ENCODE measurements at places on chromosomes 13 and 19.

DNA sequence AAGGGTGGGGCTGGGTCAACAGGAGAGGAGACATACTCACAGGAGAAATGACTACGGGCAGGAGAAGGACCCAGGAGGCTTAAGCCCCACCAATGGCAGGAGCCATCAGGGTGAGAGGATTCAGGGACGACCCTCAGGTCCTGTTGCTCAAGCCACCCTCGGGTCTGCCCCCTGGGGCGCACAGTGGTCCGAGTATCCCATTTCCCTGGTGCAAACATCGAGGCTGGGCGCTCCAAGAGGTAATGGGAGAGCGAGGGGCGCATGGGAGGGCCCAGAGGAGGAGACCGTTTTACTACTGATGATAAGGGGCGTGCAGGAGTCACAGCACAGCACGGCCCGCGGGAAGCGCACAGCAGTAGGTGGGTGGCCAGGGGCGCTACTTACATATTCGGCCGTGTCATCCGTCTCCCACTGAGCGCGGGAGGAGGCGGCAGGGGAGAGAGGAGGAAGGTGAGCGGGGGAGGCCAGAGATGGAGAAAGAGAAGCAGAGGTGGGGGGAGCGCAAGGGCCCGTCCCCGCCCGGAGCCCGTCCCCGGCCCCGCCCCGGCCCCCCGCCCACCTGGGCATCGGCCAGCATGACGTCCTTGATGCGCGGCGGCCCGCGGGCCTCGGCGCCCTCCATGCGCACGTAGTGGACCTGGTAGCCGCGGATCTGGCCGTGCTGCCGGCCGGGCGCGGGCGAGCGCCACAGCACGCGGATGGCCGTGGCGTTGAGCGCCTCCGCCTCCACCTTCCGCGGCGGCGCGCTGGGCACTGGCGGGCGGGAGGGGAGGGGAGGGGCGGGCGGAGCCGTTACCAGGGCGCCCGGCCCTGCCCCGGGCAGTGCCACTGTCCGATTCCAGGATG is 111.5 kb downstream of the PTPRS start:
- no peak for DNase-seq

- no peak for DNase-seq
These were observed 34.6 kb upstream of the KATNAL1 start for GRCh38 chr13:30341815-30342570.

- DNase-seq: no peak
These were observed 12.6 kb upstream of the GARRE1 start for GRCh38 chr19:34241513-34242337.

DNA sequence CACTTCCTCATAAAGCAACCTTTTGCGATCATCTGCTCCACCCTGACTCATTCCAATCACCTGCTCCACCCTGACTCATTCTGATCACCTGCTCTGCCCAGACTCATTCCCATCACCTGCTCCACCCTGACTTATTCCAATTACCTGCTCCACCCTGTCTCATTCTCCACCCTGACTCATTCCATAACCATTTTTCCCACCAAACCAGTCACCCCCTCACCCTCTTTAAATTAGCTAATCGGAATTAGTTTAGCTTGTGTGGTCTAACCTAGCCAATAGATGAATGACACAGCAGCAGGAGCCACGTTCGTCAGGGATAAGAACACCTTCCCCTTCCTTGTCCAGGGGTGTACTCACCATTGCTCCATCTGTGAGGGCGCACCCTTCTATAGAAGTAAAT is 134.0 kb downstream of the COG6 start:
- DNase-seq: no peak

DNA sequence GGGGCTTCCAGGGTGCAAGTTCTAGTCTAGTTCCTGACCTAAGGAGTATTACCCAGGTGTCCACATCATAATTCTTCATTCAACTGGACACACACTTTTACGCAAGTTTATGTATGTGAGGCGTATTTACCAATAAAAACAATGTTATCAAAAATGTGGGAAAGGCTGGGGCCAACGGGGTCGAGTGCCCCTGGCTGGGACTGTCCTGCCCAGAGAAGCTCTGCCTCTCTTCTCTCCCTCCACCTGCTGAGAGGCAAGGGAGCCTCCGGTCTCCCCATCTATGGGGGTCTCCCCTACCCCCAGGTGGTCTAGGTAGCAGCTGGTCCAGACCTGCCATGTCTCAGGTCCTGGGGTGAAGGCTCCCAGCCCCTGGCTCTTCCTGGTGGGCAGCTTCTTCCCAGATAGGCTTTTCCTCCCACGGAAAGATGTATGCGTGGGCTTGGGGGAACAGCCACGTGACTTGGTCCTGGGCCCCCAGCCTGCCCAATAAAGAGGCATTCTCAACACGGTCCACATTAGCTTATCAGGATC is 132.4 kb downstream of the USP12 start:
- no peak for DNase-seq

GRCh38 chr19:29884466-29884865 is 57.6 kb upstream of the URI1 start:
- no peak for DNase-seq

DNA sequence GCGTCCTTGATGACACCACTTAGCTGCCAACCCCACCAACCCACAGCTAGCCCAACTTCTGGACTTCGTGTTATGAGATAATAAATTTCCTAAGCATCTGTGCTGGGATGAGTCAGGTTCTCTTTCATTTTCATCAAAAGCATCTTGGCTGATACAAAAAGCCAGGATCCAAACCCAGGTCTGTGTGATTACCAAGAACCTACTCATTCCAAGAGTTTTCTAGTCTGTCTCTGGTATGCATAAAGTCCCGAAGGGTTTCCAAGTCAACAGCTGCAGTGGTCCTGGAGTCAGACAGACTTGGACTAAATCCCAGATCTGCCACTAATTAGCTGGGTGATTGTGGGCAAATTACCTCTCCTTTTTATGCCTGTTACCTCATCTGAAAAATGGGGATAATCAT is 55.5 kb upstream of the SERP2 start:
- DNase-seq: no peak

DNA sequence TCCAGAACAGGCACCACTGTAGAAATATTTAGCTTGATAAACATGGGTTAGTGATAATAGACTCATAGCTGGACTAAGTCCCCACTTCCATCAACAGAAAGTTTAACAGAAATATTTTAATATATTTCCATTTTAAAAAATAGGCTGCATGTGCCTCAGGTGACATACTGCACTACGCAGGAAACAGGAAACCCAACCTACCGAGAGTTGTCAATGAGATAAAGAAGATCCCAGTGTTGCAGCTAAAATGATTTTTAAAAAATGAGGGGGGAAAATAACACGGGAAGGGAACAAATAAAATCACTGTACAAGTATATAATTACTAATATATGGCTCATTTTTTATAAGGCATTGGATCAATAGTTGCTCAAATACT is 154.8 kb downstream of the TBC1D4 start:
- DNase-seq: no peak

DNA sequence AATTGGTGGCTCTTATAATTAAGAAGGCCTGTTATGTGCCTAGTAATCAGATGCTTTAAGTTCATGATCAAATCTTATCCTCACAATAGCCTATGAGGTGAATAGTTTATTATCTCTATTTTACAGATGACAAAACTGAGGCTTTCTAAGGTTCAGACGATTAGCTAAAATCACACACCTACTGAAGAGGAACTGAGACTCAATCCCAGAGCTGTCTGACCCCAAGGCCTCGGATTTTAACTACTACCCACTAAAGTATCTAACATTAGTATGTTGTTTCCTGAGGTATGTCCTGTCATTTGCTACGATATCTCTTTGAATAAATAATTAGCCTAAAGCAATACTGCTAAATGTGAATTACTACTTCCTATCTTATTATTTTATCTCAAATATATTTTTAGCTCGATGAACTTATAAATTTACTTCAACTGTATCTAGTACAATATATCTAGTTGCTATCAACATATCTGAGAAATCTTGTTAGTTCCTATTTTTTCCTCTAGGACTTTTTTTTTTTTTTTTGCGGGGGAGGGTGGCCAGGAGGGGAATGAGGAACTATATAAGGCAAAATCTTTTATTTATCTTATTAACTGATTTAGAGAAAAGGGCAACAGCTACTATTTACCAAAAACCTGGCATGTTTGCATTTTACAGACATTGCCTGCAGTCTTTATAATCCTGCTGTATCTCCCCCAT is 118.5 kb downstream of the ABCC4 start:
- no peak for DNase-seq

- DNase-seq: no peak
These were observed 235.9 kb downstream of the NHLRC3 start for GRCh38 chr13:39273953-39274738.

GRCh38 chr13:76892488-76892887 is 6.3 kb upstream of the KCTD12 start:
- no peak for DNase-seq

DNA sequence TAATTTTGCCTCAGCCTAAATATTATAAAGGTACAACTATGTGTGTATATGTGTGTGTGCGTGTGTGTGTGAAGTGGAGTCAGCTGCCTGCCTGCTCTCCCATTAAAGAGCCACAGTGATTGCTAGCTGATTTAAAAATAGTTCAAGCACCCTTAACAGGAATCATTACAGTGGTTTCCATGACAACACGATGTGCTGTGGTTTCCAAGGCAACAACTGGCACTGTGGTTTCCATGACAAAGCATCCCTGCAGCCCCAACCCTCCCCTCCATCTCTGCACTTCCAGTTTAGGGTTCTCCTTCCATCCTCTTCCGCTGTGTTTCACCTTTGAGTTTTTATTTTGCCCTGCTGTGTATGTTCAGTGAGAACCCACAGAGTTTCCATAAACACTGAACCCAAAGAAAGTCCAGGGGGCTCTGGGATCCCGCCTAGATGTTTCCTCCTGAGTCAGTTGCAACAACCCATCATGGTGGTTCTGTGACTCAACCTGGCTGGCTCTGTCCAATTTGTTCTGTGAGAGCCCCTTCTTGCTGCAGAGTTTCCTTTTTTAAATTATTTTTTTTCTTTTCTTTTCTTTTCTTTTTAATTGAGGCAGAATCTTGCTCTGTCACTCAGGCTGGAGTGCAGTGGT is 7.1 kb upstream of the PNMA8A start:
- peak; percentile 5 for DNase-seq

DNA sequence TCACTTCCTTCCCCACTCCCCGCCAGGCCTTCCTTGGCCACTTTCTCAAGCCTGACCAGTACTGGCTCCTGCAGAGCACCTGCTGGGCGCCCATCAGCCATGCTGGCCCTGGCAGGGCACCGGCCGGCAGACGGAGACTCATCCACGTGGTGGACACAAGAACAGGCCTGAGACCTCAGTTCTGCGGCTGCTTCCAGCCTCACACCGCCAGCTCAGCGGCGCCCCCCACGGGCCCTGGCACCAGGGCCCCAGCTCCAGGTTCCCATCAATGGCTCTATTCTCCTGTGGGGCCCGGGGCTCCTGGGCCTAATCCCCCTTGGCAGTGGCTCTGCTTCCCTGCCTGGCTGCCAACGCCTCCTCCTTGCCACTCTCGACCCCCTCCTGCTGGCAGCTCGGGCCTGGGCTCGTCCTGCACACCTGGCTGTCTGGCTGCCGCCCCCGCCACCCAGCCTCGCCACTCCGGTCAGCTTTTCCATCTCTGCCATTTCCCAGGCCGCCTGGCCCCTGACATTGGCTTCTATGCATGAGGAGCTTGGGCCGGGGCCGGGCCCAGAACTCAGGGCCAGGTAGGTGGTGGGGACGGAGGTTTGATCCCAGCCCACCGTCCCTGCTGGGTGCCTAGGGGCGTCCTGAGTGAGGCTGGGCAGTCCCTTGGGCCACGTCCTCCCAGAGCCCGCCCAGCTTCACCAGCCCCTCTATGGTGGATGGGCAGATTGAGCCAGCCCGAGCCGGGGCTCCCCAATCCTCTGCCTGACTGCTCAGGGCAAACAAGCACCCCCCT is 6.2 kb downstream of the NDUFA11 start:
- no peak for DNase-seq

DNA sequence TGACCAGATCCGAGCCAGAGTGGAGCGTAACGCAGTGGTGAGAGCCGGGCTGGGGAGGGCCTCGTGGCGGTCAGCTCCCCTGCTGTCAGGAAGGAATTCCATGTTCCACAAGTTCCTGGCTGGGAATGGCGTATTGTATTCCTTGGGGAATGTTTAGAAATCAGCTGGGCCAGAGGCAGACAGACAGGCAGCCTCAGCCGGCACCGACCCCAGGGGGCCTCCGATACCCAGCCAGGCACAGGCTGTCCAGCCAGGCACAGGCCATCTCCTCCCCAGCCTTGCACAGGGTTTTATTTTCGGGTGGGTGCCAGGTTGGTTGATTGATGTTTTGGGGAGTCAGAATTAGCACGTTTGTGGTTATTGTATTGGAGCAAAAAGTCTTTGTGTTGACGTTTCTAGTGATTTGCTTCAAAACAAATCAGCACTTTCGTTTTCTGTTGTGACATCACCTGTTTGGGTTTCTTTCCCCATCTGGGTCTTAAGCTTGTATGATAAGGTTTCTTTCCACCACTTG is 126.6 kb upstream of the MCF2L start:
- DNase-seq: no peak

DNA sequence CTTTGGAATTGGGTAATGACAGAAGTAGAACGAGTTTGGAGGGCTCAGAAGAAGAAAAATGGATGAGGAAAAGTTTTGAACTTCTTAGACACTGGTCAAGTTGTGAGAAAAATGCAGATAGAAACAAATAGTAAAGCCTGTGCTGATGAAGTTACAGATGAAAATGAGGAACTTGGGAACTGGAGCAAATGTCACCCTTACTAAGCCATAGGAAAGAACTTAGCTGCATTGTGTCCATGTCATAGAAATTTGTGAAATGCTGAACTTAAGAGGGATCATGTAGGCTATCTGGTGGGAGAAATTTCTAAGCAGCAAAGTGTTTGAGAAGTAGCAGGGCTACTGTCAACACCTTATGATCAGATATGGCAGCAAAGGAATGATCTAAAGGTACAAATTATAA is 289.2 kb upstream of the PCDH9 start:
- DNase-seq: no peak

- no peak for DNase-seq
These were observed 373.5 kb downstream of the KCTD12 start for GRCh38 chr13:76512721-76513145.

DNA sequence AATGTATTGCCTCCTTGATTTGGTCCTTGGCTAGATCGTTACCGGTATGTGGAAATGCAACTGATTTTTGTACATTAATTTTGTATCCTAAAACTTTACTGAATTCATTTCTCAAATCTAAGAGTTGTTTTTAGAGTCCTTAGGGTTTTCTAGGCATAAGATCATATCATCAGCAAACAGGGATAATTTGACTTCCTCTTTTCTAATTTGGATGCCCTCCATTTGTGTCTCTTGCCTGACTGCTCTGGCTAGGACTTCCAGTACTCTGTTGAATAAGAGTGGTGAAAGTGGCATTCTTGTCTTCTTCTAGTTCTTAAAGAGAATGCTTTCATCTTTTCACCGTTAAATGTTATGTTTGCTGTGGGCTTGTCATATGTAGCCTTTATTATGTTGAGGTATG is 12.0 kb upstream of the CYP2A13 start:
- no peak for DNase-seq

All from SW 1271 (cell line).